ENCODE measurements at places on chromosomes 11 and 22.

DNA sequence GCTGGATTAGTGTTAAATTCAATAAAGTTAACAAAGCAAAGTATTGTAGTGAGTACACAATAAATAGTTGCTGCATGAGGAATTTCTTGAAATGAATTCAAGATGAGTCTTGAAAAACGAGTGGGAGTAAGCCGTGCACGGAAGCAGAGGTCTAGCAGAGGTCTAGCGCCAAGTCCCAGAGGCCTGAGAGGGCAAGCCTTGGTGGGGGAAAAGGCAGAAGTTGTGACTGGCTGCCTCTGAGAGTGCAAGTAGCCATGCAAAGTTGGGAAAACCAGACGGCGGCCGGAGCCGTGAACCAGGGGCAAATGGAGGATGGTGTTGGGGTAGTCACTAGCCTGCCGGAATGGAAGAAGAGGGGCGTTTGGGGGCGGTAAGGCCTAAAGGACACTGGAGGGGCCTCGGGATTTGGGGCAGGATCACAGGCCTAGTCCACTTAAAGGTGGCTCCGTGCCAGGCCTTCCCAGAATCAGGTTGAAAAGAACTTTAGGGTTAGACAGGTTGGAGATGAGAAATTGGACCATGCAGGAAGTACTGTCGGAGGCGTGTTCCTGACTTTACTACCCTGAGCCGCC lies 379 bp upstream of the SLC3A2 start:
- DNase-seq, result no peak

DNA sequence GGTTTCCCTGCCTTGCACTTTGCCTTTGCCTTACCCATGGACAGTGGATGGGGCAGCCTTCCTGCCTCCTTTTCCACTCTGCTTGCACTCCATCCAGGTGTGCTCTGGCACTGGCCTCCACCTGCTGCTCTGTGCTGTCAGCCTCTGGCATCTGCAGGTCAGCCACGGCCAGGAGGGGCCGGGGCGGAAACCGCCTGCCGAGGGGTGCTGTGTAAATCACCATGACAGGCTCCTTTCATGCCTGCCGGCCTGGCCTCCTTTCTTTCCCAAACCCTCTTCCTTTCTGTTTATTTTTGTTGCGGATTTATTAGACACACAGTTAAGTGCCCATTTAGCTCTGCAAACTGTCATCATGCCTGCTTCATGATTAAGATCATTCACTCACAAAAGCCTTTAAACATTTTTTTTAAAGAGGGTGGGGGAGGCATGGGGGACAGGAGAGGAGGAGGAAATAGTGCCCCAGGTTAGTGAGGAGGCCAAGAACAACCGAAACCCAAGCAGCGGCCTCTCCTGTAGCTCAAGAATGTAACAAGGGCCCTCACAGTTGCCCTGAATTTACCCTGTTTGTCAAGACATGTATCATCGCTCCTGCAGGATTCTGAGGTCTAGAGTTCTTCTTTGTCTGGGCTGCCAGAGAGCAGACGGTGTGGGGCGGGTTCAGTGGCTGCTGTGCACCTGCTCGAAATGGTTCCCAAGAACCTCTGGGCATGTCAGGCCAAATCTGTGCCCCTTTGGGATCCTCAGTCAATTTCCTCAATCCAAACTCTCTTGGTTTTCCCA lies 83.3 kb downstream of the BARX2 start:
- peak; percentile 81 for DNase-seq

DNA sequence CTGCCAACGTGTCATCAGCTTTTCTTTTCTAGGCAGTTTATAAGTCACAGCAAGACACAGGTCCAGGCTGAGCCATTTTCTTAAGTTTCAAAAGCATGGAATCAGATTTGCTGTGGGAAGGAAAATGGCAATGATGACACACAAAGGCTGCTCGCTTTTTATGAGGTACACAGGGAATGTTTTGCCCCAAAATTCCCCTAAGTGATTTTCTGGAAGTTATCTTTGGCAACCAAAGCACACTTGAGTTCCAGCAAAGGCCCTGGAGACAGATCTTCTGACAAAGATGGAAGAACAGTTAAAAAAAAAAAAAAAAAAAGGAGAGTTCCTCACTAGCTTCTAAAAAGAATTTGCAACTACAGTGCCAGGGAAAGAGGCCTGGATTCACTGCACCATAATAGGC lies 260.8 kb downstream of the LARGE1 start:
- DNase-seq, result no peak

DNA sequence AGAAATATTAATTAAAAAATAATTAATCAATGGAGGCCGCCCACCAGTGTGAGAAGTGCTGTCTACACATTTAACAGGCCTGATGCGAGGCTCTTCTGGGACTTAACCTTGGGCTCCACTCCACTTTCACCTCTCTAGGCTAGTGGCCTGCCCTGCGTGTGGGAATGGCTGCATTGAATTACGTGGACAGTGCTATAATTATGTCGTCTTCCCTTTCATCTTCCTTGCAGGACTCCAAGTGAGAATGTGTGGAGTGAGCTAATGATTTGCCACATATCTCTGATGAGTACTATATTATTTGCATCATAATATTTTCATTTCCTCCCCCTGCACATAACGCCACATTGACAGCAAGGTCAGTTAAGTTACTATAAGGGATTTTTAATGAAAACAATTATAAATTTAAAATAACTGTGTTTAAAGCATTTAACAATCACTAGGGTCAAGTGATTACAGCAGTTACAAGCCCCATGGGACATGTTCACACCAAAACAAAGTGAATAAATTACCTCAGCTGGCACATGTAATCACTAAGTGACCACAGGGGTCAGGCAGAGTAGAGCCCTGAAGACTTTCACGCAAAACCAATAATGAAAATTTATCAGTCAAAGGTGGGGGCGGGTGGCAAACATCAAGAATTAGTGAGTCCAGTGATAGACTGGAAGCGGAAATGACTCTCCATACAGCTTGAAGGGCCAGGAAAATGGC lies 63.5 kb downstream of the MPPED2 start:
- no peak for DNase-seq

GRCh38 chr11:12281571-12282478 lies 95.5 kb upstream of the PARVA start:
- DNase-seq, result peak; percentile 68

DNA sequence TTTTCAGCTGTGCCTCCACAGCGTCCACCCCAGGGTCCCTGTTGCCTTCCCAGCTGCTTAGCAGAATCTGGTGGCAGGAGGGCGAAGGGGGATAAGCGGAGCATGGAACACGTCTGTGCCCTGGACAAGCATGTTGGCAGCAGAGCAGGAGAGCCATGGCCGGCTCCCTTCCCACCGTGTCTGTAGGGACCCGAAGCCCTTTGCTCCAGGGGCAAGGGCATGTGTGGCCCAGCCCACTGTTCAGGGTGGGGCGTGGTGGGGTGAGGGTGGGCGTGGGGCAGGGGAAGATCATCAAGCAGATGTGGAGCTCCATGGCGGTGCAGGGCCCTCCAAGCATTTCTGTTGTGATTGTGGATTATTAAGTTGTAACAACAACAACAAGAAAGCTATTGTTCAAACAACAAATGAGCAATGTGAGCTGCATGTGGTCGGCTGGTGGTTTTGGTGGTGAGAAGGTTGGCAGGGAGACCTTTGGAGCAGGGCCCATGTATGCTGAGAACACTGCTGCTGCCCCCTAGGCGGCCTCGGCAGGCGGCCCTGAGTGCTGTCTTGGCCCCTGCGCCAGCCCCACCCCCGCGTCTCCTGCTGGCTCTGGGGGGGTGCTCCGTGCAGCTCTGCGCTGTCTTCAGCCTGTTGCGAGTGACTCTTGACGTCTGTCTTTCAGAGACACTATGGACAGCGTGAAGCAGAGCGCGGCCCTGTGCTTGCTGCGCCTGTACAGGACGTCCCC lies 50.9 kb downstream of the AP2A2 start:
- DNase-seq, result no peak

DNA sequence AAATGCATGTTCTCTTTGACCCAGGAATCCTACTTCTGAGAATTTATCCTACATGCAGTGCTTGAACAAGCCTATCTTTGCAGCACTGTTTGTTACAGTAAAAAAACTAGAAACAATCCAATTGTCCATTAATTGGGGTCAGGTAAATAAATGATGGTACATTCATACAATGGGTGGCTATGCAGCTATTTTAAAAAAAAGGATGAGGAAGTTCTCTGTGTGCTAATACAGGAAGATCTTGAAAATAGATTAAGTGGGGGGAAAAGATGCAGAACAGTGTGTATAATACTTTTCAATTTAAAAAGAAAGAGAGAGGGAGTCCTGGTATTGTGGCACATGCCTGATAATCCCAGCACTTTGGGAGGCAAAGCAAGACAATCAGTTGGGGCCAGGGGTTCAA lies 9.5 kb upstream of the CREB3L1 start:
- no peak for DNase-seq

DNA sequence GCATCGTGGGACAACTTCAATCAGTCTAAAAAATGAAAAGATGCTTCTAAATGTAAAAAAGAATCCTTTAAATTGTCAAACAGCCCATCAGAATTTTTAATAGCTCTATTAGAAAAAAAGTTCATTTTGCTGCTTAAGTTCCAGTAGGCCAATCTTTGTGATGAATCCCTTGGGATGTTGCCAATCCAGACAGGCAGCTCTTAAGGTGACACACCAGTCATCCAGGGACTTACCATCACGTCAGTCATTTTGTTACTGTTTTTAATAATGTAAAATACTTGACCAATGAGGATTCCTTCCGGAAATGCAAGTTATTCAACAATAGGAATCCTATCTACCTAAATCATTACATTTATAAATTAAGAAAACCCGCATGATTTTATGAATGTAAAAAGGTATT lies 47.8 kb upstream of the TMEM45B start:
- no peak for DNase-seq

GRCh38 chr11:19275496-19275895 lies 34.8 kb upstream of the E2F8 start:
- no peak for DNase-seq

DNA sequence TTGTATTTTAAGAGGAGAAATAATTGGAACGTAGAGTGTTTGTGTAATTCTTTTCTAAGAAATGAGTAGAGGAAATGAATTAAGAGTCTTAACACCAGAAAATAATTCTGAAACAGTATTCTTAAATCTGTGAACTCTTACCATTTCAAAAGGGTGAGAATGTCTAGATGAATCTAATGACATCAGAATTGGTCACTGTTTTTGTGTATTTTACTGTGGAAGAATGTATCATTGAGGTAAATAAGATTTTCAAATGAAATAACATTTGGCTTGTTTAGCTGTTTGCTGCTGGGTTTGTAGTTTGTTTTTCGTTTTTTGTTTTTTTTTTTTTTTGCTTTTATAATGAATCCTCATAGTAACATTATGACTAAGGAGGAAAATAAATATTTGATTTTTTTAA lies 97.6 kb downstream of the EMSY start:
- no peak for DNase-seq

DNA sequence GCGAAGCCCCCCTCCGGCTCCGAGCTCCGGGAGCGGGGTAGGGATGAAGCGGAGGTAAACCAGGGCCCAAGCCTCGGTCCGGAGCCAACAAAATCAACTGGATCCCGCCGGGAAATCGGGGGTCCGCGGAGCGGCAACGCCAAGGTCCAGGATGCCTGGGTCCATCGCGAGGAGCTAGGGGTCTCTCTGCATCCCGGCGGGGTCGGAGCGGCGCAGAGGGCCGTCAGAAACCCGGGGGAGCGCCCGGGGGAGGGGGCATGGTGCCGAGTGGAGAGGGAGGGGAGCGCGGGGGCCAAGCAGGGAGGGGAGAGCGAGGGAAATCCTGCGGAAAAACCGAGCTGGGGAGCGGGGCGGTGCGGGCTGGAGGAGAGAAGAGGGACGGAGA lies 51.8 kb downstream of the SLC22A12 start:
- no peak for DNase-seq

DNA sequence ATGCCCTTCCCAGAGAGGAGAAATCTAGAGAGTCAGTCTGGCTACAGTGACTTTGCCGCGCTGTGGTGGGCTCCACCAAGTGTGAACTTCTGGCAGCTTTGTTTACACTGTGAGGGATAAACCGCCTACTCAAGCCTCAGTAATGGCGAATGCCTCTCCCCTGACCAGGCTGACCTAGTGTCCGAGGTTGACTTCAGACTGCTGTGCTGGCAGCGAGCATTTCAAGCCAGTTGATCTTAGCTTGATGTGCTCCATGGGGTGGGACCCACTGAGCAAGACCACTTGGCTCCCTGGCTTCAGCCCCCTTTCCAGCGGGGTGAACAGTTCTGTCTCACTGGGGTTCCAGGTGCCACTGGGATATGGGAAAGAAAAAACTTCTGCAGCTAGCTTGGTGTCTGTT lies 38.6 kb upstream of the PTH start:
- no peak for DNase-seq

DNA sequence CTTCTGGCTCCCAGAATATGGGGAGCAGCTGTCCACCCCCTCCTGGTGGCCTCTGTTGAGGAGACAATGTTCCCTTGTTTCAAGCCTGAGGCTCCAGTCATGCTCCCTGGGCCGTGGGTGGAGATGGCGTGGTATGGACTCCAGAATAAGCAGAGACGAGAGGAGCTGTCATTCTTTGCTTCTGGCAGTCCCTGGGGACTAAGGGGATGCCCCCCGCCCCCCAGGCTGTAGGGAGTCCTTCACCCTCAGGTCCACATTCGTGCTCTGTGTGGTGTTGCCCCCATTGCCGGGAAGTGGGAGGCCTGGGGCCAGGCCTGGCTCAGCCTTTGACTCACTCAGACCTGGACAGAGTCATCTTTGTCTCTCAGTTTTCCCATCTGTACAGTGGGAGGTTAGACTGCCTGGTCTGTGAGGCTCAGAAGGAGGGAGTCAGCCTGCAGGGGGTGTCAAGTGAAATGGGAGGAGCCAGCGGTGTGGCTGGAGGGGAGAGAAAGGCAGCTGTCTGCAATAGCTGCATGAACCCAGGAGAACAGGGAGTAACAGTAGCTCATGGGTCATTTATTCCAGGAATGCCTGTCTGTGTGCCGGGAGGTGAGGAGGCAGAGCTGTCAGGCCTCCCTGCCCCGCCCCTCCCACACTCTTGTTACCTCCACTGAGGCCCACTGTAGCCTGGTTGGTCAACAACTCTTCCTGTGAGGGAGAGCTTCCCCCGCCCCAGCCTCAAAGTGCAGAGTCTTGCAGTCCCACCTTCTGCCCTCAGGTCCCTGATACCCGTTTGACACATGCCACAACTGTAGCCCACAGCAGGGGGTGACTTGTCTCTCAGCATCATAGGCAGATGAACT lies 6.3 kb downstream of the ARHGEF17 start:
- no peak for DNase-seq

GRCh38 chr11:67265633-67266448 lies 432 bp upstream of the GRK2 start:
- DNase-seq, result peak; percentile 60

- no peak for DNase-seq
Measured at GRCh38 chr11:18611196-18611595, 11.6 kb downstream of the MISFA start.

GRCh38 chr11:122673701-122674100 lies 18.2 kb downstream of the UBASH3B start:
- no peak for DNase-seq

GRCh38 chr11:40838181-40838683 lies 621.2 kb downstream of the LRRC4C start:
- no peak for DNase-seq

- DNase-seq, result peak; percentile 41
Measured at GRCh38 chr22:25564320-25564978, at the start of gene GRK3. Gene GRK3 (plus strand): TSS chr22:25564675. CDS start chr22:25565041, 366 bp downstream.
